ENCODE measurements at places on chromosomes 7 and 10.

DNA sequence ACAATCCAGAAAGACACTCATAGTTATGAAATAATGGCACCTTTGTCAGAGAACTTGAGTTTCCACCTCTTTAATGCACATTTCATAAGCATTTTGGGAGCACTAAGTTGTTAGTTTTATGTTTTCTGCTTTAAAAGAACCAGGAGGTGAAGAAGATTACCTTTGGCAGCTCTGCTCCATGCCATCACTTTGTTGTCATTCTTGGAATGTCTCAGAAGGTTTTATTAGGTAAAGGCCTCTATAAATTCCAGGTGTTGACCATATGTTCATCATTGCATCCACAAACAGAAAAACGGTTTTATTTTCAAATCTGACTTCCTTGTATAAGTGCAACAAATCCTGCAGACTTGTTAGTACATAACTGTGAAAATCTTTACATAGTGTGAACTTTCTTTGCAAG is 424.8 kb downstream of the MDFIC start:
- DNase-seq = no peak

- no peak for DNase-seq
Measured at GRCh38 chr10:36677431-36677768, 448.0 kb upstream of the ANKRD30A start.

GRCh38 chr10:22625516-22626290 is 88.7 kb downstream of the PIP4K2A start:
- DNase-seq = no peak

GRCh38 chr7:140542228-140542603 is 62.9 kb upstream of the MKRN1 start:
- DNase-seq = no peak

- DNase-seq = no peak
Measured at GRCh38 chr7:114343949-114344708, 70.5 kb upstream of the FOXP2 start.

GRCh38 chr7:18831943-18832342 is 285.5 kb downstream of the TWIST1 start:
- DNase-seq = no peak

DNA sequence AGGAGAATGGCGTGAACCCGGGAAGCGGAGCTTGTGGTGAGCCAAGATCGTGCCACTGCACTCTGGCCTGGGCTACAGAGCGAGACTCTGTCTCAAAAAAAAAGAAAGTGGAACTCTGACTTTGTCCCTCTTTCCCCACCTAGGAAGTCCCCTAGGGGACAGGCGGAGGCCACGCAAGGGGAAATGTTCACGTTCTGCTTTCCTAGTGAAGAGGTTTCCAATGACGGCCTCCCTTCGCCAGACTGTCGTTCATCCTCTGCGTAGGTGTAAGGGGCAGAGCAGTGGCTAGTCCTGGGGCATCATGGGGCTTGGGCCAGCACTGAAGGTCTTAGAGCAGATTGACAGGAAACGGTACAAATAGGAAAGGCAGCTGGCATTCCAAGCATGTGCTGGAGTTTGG is 30.6 kb downstream of the SUFU start:
- DNase-seq = no peak

DNA sequence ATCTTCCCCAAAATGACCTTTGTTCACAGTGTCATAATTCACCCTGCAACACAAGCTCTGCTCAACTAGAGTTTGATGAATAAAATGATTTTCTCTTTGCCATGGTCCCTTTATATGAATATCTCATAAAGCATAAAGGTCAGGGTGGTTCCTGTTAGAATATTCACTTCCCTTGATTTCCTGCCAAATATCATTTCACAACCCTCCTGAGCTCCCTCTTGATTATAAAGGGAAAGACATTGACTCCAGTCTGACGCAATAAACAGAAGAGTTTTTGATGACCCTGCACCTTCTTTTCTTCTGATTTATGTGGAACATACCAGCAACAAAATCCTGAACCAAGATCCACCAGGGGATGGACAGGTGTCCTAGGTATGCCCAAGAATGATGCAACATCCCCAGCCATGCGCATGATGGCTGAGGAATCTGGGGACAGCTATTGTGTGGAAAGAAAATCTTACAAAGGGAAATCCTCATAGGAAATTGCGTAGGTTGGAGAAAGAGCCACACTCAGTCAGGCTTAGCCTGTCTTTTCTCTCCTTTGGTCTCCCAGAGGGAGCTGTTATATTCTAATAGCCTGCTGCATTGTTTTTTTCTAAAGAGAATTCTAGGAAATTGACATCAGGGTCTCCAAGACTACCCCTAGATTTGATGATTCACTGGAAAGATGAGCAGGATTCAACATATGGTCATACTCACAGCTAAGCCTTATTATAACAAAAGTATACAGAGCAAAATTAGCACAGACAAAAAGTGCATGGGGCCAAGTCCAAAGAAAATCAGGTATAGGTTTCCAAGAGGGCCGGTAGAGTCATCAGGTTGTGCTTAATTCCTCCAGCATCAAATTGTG is 18.8 kb downstream of the IFIT3 start:
- DNase-seq = no peak

DNA sequence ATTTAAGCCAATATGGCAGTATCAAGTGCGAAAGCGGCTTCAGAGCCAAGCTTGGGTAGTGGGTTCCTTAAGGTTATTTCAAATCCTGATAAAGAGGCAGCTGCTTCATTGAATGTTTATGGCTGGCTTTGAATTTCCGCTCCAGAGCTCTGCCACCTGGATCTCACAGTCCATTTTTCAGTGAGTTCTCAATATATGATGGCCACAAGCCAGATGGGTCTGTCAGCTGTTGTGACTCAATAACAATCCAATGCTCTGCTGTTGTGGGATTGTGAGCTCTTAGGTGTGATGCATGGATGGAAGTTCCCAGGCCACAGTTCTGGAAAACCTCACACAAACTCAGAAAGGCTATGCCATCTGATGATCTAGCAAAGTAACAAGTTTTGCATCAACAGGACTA is 743.8 kb upstream of the LRRN3 start:
- no peak for DNase-seq

GRCh38 chr7:19336836-19337383 is 191.7 kb upstream of the FERD3L start:
- DNase-seq = no peak

DNA sequence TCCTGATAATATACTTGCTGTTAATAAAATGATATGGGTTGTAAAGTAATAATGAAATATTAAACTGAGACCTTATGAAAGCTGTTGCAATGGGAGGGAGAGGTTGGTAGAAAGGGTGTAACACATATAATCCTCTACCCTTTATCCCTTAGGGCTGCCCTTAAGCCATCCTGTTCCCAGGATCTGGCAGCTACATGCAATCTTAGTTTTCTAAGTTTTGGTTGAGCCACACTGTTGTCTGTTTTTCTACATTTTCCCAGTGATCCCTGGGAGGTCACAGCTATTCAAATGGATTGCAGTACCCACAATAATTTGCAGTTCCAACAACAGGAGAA is 6.3 kb downstream of the COA1 start:
- DNase-seq = no peak

DNA sequence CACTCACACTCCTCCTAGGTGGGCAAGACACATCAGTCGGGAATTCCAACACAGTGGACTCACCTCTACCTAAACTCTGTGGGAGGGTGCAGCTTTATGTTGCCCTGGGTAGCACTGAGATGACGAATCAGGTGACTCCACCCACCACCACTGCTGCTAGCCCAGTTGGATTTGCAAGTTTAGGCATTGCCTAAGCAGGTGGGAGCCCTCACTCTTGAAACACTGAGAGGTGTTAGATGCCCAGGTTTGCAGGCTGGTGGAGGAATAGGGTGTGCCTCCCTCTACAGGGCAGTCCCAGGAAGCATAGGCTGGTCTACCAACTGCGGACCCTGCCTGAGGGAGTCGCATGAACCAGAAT is 708.9 kb downstream of the POM121L12 start:
- no peak for DNase-seq

- no peak for DNase-seq
Measured at GRCh38 chr7:57579454-57579853, 129.5 kb downstream of the ZNF716 start.

GRCh38 chr7:155808549-155809331 is 3.5 kb downstream of the SHH start:
- peak; percentile 86 for DNase-seq

DNA sequence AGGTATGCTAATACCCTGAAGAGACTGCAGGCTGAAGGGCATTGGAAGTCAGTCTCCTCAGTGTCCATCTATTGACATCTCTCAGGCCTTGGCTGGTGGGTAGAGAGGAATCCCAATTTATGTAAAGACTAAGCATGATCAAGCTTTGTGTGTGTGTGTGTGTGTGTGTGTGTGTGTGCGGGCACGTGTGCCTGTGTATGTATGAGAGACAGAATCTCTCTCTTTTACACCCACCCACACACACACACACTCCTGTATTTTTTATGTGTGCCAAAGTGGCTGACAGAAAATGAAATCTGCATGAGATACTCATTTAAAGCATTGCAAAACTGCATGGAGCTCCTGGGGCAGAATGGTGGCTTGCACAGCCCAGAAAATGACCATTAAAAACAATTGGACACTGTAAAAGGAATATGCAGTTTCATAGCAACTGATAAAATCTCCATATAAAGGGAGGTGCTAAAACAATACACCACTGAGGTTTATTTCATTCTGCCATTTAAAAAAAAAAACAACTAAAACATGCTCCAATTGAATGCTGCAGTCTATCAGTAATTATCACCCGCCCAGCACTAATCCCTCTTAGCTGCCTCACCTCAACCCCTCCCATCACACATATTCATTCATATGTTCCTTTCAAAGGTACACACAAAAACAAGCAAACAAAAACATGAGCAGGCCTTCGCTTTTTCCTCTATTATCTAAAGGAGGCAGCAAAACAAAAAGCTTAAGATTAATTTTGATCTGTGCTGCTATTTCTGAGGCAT is 385.0 kb downstream of the KCNMA1 start:
- DNase-seq = no peak

Measured in retina (tissue), 1 donor.